GF-D8 (cell line): ENCODE measurements at places on chromosomes 4 and X.

- no peak for DNase-seq
Observed at GRCh38 chrX:42535233-42535632, 242.7 kb downstream of the PPP1R2C start.

GRCh38 chrX:134628663-134629062, 29.6 kb downstream of the PLAC1 start:
- DNase-seq, result no peak

DNA sequence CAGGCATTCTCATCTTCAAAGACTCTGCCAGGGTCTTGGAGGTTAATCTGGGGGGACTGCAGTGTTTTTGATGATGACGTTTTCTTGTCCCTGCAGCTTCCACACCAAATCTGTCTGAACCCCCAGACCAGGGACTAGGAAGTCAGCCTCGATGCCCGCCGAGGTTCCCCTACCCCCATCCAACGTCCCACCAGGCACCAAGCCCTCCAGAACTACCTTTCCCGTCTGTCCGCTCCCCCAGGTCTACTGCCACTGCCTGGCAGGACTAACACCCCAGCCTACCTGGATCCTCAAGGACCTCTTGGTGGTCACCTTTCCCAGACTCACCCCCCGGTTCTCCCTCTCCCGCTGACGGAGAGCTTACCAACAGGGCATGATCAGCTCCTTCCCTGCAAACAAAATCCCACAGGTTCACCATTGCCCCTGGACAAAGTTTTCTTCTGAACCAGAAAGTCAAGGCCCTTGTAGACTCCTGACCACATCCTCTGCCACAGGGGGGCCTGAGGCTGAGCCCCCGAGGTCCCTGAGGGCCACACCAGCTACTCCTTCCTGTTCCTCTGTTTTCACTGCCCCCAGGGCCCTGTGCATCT, 40.9 kb downstream of the HMX1 start:
- no peak for DNase-seq

DNA sequence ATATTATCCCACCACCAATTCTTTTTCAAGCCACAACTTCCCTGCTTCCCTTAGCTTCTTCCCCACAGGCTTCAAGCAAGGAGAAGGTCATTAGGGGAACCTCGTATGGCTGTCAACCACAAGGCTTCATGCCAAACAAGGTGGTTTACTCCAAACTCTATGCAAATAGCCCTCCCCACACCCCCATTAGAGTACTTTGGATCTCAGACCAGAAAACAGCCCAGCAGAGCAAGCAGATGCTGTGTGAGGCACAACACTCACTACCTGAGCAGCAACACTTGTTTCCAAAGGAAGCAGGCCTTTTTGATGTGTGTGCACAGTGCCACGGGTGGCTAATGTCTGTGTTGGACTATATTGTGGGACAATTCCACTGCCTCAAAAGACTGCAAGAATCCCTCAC, 189.0 kb downstream of the AR start:
- no peak for DNase-seq

DNA sequence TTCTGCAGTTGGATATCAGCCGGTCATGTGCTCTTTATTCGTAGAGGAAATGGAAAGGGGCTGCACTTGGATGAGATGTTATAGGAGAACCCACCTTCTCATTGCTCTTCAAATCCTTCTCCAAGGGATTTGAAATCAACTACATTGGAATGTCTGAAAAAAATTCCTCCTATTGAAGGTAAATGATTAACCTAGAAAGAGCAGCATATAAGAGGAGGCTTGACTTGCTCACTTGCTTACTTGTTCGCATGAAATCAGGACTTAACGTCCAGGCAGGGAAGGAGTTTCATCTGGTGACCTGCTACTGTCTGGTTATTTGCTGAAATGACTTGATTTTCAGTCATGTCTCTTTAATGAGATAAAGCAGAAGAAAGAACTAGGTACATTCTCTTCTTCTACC, 338.4 kb upstream of the NOCT start:
- DNase-seq, result no peak

DNA sequence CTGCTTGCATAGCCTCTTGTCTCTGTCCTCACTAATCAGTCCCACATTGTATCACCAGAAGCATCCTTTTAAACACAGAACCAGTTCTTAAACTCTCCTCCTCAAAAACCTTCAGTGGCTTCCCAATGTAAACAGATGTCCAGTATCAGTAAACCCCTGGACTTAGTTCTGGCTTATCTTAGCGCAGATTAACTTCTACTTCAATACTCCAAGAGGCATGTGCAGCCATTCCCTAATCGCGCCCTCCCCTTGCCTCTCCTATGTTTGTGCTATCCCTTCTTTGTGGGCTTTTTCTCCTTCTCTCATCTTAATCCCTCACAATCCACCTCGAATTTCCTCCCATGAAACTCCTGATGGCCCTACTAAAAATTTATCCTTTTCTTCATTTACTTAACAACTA, 193.8 kb downstream of the FBXO8 start:
- DNase-seq, result no peak

DNA sequence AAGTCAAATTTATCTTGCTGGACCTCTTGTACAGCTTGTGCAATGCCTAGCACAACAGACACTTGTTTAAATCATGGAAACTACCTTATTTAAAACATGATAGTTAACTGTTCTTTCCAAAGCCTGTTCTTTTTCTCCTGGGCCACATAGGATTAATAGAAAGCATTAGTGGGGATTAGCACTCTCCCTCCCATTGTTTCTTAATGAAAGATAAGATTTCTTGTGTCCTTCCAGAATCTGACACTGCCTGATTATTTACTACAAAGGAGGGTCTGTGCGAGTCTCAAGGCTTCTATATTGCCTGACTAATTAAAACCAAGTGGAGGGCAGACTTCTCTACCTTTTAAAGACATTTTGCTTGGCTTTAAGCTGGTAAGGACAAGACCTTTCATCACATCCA, 8.5 kb upstream of the ELMOD2 start:
- no peak for DNase-seq

DNA sequence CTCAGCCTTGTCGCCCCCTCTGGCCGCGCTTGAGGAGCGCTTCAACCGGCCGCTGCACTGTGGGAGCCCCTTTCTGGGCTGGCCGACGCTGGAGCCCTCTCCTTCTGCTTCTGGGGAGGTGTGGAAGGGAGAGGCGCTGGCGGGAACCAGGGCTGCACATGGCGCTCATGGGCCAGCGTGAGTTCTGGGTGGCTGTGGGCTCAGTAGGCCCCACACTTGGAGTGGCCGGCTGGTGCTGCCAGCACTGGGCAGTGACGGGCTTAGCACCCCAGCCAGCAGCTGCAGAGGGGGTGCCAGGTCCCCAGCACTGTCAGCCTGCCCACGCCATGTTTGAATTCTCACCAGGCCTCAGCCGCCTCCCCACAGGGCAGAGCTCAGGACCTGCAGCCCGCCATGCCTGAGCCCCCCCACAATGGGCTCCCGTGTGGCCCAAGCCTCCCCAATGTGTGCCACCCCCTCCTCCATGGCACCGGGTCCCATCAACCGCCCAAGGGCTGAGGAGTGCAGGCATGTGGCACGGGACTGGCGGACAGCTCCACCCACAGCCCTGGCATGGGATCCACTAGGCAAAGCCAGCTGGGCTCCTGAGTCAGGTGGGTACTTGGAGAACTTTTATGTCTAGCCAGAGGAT, 615.2 kb downstream of the TRIML1 start:
- no peak for DNase-seq

- DNase-seq, result no peak
Observed at GRCh38 chr4:78059524-78059889, 2.4 kb downstream of the FRAS1 start.

- no peak for DNase-seq
Observed at GRCh38 chr4:87006426-87006675, 71.5 kb downstream of the AFF1 start.

DNA sequence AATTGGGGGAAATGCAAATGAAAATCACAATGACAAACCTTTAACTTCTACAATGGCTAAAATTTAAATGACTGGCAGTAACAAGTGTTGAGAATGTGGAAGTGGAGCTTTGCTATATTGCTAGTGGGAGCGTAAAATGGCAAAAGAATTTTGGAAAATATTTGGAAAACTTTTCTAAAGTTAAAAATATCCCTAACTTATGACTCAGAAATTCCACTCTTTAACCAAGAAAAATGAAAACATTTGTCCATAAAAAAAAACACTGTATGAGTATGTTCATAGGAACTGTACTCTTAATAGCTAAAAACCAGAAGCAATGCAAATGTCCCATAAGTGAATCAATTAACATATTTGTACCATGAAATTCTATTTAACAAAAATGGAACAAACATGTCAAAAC, 3.6 kb downstream of the TBCK start:
- no peak for DNase-seq
